SW 1271 (cell line): ENCODE measurements at places on chromosomes 7 and 10.

DNA sequence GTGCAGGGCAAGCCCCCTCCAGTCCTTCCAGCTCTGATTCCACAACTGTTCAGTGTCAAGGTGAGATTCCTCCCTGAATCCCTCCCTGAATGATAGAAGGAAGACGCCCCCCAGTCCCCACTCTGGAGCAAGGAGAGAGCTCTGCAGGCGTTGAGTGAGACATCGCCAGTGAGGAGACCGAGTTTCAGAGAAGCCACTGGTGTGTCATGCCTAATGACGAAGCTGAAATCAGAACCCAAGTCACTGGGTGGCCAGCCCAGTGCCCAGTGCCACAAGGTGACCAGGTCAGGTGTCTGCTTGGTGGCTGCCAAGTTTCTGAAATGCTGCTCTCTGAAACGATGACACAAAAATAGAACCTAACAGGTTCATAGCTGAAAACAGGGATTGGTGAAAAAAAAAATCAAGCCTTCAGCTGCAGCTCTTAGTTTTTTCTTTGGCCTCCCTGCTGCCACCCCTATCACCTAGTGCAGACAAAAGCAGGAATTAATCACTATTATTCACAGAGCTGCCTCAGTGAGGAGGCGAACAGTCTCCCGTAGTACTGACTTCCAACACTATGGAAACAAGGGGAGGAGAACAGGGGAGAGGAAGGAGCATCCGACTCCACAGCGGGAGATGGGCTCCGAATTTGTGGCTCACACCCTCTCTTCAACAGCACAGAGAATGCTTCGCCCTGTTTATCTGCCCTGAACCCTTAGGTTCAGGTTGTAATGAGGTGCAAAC is 153.5 kb downstream of the ARHGAP12 start:
- DNase-seq, result no peak

DNA sequence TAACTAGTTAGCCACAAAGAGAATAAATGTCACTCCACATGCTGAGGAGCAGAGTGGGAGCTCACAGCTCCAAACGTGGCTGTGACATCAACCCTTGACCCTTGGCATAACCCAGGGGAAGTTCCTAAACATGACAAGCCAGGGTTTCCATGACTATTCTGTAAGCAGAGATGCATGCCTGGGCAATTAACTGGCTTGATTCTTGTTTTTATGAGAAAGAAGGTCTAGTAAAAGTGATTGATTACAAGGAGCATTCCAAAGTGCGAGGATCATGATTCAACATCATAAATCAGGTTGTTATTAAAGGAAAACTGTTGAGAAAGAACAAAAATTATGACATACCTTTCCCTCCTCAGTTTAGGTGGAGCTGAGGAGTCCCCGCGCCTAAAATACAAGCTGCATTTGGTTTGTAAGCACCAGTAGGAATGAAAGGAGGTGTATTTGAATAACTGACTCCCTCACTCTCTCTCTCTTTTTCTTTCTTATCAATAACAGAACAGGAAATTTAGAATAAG is 108.4 kb downstream of the SFMBT2 start:
- no peak for DNase-seq

- DNase-seq, result no peak
Observed at GRCh38 chr7:154474903-154475520, 422.8 kb downstream of the DPP6 start.

GRCh38 chr10:122461729-122462532 is 578 bp downstream of the HTRA1 start:
- DNase-seq, result no peak

GRCh38 chr7:116577320-116577871 is 52.6 kb downstream of the CAV1 start:
- no peak for DNase-seq

DNA sequence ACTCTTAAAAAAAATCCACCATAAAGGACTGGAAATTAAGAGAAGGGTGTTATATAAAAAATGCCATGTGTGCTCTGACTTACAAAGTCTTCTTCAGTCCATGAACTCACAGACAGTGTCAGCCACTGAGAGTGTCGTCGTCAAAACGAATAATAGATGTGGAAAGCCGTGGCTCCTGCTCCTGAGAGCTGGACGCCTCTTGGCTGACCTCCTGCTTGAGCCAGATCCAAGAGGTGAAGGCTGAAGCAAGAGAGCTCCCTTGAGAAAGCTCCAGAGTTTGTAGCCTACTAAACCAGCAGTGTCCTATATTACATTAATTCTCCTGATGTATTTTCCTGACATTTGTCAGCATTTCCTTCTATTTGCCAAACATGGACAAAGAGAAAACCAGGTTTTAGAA is 234.3 kb upstream of the C7orf33 start:
- no peak for DNase-seq

DNA sequence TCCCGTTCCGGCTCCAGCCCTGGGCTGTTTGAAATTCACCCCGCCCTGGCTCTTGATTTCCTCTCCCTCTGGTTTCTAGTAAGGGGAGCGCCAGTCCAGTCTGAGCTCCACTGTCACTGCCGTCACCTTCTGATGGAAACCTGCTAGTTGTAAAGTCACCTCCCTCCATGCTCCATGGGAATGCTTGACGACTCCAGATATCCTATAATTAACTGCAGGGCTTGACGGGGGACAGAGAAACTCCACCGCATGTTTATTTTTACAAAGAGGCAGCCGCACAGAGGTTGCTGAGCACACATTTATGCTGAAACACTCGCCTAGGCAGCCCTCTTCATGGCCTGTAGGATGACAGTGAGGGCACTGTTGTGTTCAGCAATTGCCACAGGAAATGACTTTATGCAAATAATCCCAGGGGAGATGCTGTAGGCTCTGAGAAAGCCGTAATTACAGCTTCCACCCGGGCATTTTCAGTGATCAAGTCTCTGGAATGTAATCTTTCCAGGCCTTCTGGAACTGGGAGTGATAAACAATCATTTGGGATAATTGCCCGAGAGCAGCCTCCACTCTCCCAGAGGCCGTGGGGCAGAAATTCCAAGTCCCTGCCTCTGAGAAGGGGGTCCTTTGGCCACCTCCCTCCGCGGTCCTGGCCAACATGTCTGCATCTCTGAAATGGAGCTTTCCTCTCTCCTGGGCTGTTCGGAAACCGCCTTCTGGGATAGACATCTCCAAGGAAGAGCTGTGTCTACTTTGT is 300.5 kb downstream of the KLF6 start:
- DNase-seq, result no peak

GRCh38 chr7:80216996-80217842 is 82.6 kb downstream of the GNAI1 start:
- DNase-seq, result no peak

GRCh38 chr10:71625445-71626175 is 94.0 kb downstream of the C10orf105 start:
- DNase-seq, result no peak

DNA sequence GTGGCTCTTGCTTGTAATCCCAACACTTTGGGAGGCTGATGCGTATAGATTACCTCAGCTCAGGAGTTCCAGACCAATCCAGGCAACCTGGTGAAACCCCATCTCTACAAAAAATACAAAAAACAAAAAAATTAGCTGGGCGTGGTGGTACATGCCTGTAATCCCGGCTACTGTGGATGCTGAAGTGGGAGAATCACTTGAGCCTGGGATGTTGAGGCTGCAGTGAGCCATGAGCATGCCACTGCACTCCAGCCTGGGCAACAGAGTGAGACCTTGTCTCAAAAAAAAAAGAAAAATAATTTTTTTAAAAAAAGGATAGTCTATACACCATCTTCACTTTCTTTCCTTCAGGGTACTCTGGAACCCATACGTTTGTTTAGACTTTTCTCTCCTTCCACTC is 6.2 kb downstream of the REEP3 start:
- DNase-seq, result no peak

- no peak for DNase-seq
Observed at GRCh38 chr10:71443676-71444075, 47.0 kb downstream of the CDH23 start.

GRCh38 chr7:111910656-111911055 is 295.5 kb downstream of the DOCK4 start:
- no peak for DNase-seq

- DNase-seq, result no peak
Observed at GRCh38 chr10:86533328-86533727, 11.7 kb upstream of the WAPL start.

GRCh38 chr7:113892818-113893217 is 26.0 kb downstream of the PPP1R3A start:
- no peak for DNase-seq

DNA sequence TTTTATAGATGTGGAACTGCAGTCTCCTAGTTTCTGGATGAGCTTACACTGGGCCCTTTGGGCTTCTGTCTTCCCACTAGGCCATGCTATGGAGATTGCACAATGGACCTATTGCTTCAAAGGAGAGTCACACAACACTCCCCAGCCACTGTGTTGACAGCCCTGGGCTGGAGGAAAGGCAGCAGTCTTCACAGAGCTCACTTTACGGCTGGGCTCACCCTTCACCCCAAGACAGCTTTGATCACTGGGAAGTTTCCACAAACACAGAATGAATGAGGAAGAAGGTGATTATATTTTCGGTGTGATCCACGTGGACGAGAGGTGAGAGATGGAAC is 92.7 kb upstream of the GDF10 start:
- no peak for DNase-seq

DNA sequence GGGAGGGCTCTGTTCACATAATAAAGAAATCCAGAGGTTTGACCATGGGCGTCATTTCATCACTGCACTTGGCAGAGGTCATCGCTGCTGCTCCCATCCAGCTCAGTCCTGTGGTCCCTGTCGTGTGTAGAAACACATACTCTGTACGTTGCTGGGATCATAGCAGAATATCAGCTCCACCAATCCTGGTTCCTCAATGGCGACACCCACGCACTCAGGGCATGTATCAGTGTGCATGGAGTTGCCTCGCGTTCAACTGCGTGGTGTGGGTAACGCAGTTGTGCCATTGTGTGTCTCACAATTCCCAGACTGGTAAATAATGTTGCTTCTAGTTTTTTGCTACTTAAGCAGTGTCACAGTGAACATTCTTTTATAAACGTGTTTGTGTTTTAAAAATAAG is 111.1 kb downstream of the LHPP start:
- no peak for DNase-seq

DNA sequence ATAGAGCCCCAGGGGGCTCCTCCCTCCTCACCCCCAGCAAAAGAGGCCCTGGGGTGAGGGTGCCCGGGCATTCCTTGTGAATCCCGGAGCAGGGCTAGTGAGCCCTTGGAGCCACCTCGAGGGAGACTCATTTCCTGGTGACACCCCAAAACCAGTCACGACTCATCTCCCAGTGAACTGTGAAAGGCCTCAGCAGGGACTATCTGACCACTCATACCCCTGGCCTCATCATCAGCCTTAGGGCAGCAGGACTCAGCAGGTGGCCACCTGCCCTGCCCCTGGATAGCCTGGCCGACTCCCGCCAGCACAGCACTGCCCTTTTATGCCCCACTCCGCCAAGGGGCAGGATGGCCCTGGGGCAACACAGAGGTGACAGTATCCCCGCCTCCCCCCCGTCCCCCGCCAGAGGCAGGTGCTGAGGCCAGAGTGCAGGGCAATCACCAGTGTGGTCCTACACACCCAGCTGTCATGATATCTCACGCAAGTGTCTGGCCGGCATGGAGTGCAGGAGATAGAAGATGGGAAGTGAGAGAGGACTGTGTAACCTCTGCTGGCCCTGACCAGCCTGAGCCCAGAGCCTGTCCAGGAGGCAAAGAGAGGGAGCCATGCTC is 3.2 kb downstream of the SNCG start:
- no peak for DNase-seq

GRCh38 chr7:100687751-100688300 is 6.2 kb downstream of the GIGYF1 start:
- DNase-seq, result no peak

DNA sequence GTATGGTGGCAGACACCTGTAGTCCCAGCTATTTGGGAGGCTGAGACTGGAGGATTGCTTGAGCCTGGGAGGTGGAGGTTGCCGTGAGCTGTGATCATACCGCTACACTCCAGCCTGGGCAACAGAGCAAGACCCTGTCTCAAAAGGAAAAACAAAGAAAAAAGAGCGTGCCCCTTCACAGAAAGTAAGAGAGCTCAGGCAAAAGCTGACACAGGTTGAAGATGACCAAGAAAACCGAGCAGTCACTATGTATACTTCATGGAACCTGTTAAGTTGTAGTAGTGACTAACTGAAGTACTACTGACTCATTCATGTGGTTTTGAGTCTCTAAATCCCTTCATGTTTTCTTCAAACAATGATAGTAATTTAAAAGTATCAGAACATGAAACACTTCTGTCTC is 1.2 kb upstream of the PRRT4 start:
- no peak for DNase-seq

DNA sequence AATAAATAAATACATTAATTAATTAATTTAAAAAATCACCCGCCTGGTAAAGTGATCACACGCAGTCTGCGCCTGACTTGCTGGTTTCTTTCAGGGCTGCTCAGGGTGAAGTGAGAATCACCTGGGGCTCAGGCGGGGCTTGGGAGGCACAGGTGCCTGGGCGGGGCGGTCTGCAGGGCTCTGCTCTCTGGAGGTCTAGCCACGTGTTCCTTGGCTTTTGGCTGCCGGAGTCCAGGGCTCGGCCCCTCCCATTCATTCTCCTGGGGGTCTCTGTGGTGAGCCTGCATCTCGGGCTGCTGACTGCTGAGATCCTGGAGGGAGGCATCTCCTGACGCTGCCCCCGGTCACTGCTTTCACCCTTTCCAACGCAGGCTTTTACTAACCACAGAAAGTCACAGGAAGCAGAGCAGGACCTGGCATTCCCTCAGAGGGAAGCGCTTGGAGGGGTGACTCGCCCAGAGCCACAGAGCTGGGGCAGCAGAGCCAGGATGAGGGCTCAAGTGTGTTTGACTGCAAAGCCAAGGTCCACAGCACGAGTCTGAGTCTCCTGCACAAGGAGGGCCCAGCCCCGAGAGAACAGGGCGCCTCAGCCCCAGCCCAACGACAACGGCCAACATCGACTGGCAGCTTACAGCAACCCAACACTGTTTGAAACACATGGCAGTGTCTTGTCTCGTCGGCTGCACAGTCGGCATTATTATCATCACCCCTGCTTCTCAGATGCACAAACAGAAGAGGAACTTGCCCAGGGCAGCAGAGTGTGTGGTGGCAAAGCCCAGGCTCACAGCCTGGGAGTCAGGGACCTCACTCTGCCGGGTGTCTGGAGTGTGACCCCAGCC is 22.4 kb upstream of the MNX1 start:
- no peak for DNase-seq

GRCh38 chr10:83625831-83626360 is 513.4 kb upstream of the GHITM start:
- no peak for DNase-seq

- DNase-seq, result no peak
Observed at GRCh38 chr7:125618516-125618915, 688.9 kb upstream of the POT1 start.
